Activated CD4-positive, alpha-beta T cell treated with anti-CD3 and anti-CD28 coated beads for 36 hours (primary cell): ENCODE measurements at places on chromosomes 6 and 20. TPM values are rescaled to one million over a fixed set of nuclear protein-coding genes. Genes with fewer than 3 reads are reported as not detected.

DNA sequence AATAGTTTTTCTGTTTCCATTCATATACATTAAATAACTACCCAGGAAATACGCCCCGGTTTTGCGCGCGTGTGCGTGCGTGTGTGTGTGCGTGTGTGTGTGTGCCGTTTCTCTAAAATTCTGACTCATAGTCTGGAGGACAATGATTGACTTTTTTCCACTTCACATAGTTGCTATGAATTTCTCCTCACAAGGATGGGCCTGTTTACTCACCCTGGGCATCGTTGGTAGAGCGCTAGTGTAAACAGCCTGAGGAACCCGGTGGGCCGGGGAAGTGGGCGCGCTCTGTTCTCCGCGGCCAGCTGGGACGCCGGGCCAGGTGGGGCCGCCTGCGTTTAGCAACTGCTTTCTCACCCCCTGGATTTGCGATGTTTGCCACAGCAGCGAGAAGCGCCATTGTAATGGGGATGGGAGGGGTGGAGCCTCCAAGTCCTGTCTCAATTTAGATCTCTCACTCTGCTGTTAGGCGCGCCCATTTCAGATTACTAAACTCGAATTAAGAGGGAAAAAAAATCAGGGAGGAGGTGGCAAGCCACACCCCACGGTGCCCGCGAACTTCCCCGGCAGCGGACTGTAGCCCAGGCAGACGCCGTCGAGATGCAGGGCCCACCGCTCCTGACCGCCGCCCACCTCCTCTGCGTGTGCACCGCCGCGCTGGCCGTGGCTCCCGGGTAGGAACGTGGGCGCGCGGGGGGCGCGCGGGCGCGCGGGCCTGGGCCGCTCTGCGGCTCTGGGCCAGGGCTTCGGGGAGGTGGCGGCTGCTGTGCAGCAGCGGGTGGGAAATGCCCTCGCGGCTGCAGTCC is at the start of gene CD109:
TSS of gene CD109 (plus strand) at position 585 of the 803 bp plus-strand sequence. CDS start at position 598, 13 bp downstream.
- peak within 1 kb of the TSS; percentile 81 for H3K4me3 ChIP-seq
- peak within 1 kb of the TSS; percentile 96 for H3K27ac ChIP-seq

GRCh38 chr6:132820629-132821381 is 6.4 kb downstream of the RPS12 start:
- H3K27me3 ChIP-seq = no peaks in the 10 kb centered on the region
- peaks cover 48% of the 10 kb centered on the region for H3K4me1 ChIP-seq
- peaks cover 36% of the 10 kb centered on the region for H3K36me3 ChIP-seq
- no peak for DNase-seq
- peak overlapping the region; percentile 61 for H3K27ac ChIP-seq

DNA sequence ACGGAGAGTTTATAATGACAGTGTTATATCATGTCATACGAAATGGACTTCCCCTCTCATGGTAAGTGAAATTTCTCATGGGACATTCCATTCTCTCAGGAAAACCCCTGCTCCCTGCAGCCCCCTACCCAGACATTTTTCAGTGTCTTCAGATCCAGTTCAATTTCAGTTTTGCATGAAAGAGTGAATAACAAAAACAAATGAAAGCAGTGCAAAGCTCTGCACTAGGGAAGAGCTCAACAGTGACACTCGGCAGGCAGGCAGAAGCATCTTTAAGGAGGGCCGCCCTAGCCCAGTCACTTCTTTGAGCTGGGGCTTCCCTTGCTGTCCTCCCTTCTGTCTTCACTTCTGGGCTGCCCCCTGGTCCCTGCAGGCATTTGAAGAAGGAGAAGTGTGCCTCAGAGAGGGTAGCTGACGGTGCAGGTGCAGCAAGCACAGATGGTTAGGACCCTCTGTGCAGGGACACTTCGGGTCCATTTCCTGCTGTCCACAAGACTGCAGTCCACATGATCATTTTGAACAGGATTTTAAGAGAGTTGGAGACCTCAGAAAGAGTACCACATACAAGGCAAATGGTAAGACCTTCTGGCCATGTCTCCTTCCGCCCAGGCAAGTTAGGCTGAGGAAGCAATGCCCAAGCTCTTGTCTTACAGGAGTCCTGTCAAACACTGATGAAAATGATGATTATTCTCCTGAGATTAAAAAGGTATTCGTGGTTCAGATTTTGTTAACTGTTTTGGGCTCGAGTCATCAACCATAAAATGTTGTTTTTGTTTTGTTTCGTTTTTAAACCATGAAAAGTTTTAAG is 5.4 kb upstream of the DUSP22 start:
- no peaks in the 10 kb centered on the region for H3K27me3 ChIP-seq
- no peak overlapping the region for H3K4me3 ChIP-seq
- no peaks in the 10 kb centered on the region for H3K36me3 ChIP-seq
- peaks cover 37% of the 10 kb centered on the region for H3K4me1 ChIP-seq
- peak overlapping the region; percentile 43 for H3K27ac ChIP-seq

Gene SLC35D3
- total RNA-seq = not detected

- no peaks in the 10 kb centered on the region for H3K4me1 ChIP-seq
- no peak overlapping the region for H3K4me3 ChIP-seq
- H3K36me3 ChIP-seq = peaks cover 20% of the 10 kb centered on the region
- H3K27me3 ChIP-seq = no peaks in the 10 kb centered on the region
- no peak overlapping the region for H3K27ac ChIP-seq
- no peak for DNase-seq
These were observed 9.7 kb upstream of the NPEPL1 start for GRCh38 chr20:58682656-58683531.

- H3K27ac ChIP-seq = no peak overlapping the region
- DNase-seq = no peak
- H3K36me3 ChIP-seq = peaks cover 11% of the 10 kb centered on the region
- no peak overlapping the region for H3K4me3 ChIP-seq
- H3K4me1 ChIP-seq = peaks cover 17% of the 10 kb centered on the region
These were observed 174.7 kb downstream of the TMEM242 start for GRCh38 chr6:157148391-157149323.

DNA sequence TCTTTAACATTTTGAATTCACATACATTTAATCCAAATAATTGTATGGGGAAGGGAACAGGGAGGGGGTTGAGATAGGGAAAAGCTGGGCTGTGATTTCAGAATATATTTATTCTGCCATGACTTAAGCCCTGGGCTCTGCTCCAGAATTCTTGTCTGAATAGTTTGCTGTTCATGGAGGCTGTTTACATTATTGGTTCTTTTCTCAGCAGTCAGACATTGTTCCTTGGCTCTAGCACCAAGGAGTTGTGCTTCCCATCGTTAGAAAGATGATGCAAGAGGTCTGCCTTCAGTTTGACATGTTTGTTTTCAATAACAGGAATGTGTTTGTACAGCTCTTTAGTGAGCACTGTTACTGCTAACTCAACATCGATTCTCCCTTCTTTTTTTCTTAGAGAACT is 198.8 kb upstream of the CDYL start:
- H3K36me3 ChIP-seq = no peaks in the 10 kb centered on the region
- DNase-seq = no peak
- H3K27me3 ChIP-seq = peaks cover 18% of the 10 kb centered on the region
- no peak overlapping the region for H3K27ac ChIP-seq
- H3K4me1 ChIP-seq = no peaks in the 10 kb centered on the region

Gene NKX2-4
- not detected for total RNA-seq

Gene PRDM13
- total RNA-seq = not detected

DNA sequence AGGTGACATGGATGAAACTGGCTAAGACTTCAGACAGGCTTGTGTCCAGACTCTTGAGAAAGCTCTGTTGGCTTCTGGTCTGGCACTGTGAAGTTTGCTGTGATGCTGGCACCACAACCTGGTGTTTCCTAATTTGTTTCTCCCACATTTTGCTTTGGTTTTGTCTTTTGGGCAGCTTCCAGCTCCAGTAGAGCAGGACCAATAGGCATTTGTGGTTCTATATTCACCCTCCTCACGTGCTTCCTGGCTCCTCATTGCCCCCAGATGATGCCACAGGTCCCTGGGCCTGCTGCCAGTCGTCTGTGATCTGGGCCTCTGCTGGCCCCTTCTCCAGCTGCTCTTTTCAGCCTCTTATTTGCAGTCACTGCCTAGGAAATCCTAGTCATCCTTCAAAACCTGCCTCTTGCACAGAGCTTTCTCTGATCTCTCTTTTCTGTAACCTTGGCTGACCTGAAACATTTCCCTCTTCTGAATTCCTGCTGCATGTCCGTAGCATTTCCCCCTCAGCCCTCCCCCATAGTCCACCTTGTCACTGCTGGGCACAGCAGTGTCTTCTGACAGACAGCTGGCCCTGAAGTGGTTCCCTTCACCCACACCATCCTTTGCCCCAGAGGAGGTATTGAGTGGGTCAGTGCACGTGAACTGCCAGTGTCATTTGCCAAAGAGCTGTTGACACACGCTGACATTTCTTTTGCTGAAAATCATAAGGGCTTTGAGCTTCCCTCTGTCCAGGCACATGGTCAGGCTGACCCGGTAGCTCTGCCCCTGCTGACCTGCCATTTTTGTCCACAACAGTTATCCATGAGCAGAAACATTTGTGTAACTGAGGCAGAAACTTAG is 63.0 kb downstream of the PTPN1 start:
- DNase-seq = no peak
- H3K36me3 ChIP-seq = peaks cover 70% of the 10 kb centered on the region
- H3K4me1 ChIP-seq = peaks cover 71% of the 10 kb centered on the region
- H3K27me3 ChIP-seq = no peaks in the 10 kb centered on the region

- H3K4me3 ChIP-seq = no peak overlapping the region
- no peak overlapping the region for H3K27ac ChIP-seq
- no peaks in the 10 kb centered on the region for H3K27me3 ChIP-seq
- H3K36me3 ChIP-seq = no peaks in the 10 kb centered on the region
- H3K4me1 ChIP-seq = no peaks in the 10 kb centered on the region
These were observed 59.6 kb downstream of the SLC24A3 start for GRCh38 chr20:19271879-19272651.

GRCh38 chr20:62321521-62321948 is 18.7 kb downstream of the ADRM1 start:
- no peaks in the 10 kb centered on the region for H3K4me1 ChIP-seq
- H3K36me3 ChIP-seq = no peaks in the 10 kb centered on the region
- peak; percentile 58 for DNase-seq
- no peaks in the 10 kb centered on the region for H3K27me3 ChIP-seq
- H3K27ac ChIP-seq = peak overlapping the region; percentile 42
- no peak overlapping the region for H3K4me3 ChIP-seq

- peak; percentile 36 for DNase-seq
- peaks cover 69% of the 10 kb centered on the region for H3K27me3 ChIP-seq
- no peaks in the 10 kb centered on the region for H3K36me3 ChIP-seq
- H3K4me1 ChIP-seq = peaks cover 34% of the 10 kb centered on the region
These were observed 4.1 kb downstream of the LINC00237 start for GRCh38 chr20:21101932-21102575.

- H3K4me3 ChIP-seq = no peak overlapping the region
- no peaks in the 10 kb centered on the region for H3K27me3 ChIP-seq
- DNase-seq = no peak
- no peaks in the 10 kb centered on the region for H3K4me1 ChIP-seq
- no peaks in the 10 kb centered on the region for H3K36me3 ChIP-seq
- no peak overlapping the region for H3K27ac ChIP-seq
These were observed 97.1 kb upstream of the PLCB4 start for GRCh38 chr20:8971669-8972316.

DNA sequence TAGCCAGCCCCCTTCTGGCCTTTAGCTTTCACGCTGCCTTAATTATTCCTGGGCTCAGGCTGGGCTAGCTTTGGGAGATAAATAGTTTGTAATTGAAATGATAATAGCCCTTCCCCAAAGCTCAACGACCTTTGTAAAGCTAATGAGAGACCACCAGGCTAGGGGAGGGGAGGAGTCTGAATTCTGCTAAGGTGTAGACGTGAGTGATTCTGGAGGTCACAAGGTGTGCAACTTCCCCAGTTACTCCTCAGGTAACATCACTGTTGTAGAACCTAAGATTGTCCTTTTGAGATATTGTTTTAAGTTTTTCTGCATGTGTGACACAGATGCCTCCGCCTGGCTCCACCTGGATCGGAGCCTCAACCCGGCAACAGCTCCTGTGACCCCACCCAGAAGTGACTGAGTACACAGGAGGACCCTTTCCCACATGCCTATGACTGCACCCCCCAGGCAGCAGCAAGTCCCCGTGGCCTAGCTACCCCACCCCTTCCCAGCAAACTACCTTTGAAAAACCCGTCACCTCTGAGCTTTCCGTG is 5.8 kb upstream of the GPR31 start:
- H3K27me3 ChIP-seq = no peaks in the 10 kb centered on the region
- no peak overlapping the region for H3K27ac ChIP-seq
- DNase-seq = no peak
- no peaks in the 10 kb centered on the region for H3K4me1 ChIP-seq
- no peaks in the 10 kb centered on the region for H3K36me3 ChIP-seq

Gene HEY2
- not detected for total RNA-seq

DNA sequence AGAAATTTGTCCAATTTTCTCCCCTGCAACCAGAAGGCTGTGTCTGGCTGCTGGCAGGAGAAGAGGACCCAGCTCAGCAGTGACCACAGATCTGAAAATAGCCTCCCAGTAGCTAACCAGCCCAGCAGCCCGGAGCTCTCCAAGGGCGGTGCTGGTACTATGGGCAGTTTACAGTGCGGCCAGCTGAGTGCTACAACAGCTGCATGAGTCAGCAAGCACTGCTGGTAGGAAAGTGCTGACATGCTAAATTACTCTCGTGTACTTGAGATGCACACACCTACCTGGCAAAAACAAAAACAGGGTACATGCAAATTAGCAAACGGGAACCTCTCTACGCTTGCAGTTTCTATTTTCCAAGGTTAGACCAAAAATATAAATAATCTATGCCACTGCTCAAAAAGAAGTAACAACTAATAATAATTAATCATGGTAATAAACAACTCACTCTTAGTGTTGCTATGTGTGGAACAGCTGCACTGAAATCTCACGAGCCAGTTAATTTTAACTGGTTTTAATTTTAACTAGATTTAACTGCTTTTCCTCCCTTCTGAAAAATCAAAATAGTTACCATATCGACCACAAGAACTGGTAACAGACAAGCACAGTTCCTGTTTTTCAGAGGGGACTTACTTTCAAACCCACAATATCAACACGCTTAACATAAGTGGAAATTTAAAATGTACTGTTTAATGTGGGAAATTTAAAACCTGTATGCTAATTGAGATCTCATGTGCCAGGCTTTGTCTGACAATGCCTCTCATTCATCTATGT is 10.8 kb downstream of the BACH2 start:
- peaks cover 58% of the 10 kb centered on the region for H3K36me3 ChIP-seq
- no peaks in the 10 kb centered on the region for H3K27me3 ChIP-seq
- peaks cover 93% of the 10 kb centered on the region for H3K4me1 ChIP-seq
- DNase-seq = peak; percentile 75
- H3K4me3 ChIP-seq = peak overlapping the region; percentile 62
- H3K27ac ChIP-seq = peak overlapping the region; percentile 95

Gene TGM2
- 0.04 TPM for total RNA-seq
